ENCODE measurements at places on chromosomes 16 and 17.

DNA sequence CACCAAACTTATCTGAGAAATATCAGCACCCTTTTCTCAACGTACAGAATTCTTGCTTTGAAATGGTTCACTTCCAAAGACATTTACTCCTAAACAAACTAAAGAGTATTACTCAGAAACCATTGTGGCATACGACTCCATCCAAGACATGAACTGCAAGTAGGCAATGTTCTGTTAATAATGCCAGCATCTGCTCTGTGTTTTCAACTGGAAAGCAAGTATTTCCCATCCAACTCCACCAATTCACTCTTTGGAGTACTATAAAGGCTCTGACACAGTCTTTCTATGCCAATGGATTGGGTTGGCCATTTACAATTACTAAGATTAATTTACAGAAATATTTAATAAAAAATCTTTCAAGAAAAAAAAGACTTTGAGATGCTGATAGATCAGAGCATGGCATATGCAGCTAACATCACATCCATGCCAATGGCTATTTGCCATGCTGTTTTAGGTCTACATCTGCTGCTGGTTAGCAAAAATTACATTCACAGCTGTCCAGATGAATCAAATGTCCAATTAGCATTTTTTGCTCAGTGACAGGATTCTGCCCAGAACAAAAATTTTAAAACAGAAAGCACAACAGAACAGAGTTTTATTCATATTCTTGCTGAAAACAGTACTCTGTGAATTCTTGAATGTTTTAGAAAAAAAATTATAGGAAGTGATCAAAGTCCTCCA, 65.9 kb upstream of the HLF start:
- DNase-seq: no peak

GRCh38 chr17:44593156-44593555, 35.9 kb downstream of the FZD2 start:
- no peak for DNase-seq

DNA sequence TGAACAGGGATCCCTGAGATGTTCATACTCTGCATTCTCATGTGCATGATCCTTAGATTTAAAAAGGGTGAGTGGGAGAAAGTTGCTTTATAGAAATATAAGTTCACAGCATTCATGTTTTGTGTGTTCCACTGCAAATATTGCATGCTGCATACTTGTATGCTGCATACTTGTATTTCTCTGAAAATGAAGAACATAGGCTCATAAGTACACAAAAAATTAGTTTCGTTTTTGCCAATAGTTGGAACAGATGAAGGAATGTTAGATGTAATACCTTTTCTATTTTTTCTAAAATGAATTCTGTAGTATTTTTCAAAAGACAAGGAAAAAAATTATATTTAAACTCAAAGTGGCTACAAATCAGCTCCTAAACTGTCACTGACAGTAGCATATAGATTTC, 79.0 kb downstream of the NFAT5 start:
- DNase-seq: no peak

GRCh38 chr17:43810226-43810715, 22.7 kb downstream of the MPP3 start:
- no peak for DNase-seq

DNA sequence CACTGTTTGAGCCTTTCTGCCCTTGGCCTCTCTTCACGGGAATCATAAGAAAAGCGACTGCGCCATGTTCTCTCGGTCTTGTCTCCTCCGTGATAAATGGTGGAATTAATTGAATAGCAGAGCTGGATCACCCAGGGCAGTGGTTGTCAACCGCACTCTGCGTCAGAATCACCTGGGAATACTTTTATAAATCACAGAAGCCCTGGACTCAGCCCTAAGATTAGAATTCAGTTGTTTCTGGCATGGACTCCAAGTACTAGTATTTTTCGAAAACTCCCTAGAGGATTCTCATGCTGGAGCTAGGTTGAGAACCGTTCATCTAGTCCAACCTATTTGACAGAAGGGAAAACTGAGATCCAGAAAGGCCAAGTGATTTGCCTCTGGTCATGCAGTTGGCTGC, 64.1 kb downstream of the SPACA3 start:
- no peak for DNase-seq

- no peak for DNase-seq
These were observed 66.3 kb upstream of the MYOCD start for GRCh38 chr17:12599186-12599920.

DNA sequence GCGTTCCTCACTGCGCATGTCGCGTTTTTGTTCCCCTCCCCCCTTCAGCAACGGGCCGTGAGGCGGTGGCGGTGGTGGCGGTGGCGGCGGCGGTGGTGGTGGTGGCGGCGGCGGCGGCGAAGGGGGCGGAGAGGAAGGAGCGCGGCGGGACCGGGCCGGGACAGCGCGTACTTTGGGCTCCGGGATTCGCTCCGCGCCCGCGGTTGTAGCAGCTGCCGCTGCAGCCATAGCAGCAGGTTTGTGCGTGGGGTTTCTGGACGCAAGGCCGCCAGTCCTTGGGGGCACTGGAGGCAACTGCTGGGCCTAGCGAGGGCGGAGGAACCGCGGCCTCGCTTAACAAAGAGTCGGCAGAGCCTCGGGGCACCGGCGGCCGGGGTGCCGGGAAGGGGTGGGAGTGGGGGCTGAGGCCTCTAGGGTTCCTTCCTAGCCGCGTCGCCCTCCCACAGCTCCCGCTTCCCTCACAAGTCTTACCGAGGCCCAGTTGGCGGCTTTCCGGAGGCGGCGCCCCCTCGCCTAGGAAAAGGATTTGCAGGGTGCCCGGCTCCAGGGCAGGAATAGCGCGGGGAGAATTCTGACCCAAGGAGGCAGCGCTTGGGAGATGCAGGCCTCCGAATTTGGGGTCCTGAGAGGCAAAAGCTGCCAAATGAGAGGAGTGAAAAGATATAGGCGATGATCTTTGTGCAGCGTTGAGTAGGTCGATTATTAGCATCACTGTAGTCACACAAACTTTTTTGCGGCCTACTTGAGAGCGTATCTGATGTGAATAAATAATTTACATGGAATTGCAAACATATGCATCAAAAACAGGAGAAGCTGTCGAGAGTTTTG, at the start of gene DDX42:
Gene DDX42 (plus strand): TSS at position 30 of the 828 bp plus-strand sequence. CDS start 12,880 bp downstream, outside the sequence.
- DNase-seq: no peak

- no peak for DNase-seq
These were observed 5.1 kb upstream of the HEXIM1 start for GRCh38 chr17:45143094-45143670.

DNA sequence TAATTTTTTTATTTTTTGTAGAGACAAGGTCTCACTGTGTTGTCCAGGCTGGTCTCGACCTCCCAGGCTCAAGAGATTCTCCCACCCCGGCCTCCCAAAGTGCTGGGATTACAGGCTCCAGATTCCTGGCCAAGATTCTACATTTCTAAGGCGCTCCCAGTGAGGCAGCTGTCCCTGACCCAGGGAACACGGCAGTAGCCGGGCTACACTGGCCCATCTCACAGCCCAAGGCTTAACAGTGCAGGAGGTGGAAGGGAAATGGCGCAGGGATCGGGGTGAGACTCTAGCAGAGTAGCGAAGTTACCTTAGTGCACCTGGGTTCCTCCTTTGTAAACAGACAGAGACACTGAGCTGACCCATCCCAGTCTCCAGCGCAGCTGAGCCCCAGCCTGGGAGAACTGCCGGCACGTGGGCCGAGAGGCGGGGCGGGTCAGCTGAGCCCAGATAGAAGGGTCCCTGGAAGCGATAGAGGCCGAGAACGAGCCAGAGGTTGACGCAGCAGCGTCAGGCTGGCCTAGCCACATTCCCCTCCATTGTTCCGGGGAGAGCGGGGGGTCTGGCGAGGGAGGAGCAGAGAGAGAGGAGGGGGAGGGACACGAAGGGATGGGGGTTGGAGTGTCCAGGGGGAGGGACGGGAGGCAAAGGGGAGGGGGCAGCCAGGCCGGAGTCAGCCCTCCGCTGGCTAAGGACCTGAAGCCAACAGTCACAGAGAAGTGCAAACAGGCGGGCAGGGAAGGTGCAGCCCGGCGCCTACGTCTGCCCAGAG, 2.5 kb downstream of the CARHSP1 start:
- no peak for DNase-seq

GRCh38 chr17:37429453-37429852, 22.8 kb downstream of the TADA2A start:
- no peak for DNase-seq

DNA sequence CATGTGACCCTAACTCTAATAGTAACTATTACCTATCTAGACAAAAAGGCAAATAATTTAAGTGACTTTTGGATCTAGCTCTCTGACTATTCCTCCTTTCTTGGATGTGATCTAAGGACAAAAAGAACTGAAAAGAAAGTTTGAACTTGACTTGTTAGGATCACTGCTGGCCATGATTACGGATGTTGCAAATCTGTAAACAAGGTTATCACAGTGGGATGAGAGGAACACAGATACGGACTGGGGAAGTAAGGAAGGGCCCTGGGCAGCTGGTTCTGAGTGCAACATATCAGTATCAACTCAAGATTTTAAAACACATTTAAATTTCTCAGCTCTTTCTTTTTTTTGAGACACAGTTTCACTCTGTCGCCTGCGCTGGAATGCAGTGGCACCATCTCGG, 78.7 kb downstream of the MRM3 start:
- DNase-seq: no peak

DNA sequence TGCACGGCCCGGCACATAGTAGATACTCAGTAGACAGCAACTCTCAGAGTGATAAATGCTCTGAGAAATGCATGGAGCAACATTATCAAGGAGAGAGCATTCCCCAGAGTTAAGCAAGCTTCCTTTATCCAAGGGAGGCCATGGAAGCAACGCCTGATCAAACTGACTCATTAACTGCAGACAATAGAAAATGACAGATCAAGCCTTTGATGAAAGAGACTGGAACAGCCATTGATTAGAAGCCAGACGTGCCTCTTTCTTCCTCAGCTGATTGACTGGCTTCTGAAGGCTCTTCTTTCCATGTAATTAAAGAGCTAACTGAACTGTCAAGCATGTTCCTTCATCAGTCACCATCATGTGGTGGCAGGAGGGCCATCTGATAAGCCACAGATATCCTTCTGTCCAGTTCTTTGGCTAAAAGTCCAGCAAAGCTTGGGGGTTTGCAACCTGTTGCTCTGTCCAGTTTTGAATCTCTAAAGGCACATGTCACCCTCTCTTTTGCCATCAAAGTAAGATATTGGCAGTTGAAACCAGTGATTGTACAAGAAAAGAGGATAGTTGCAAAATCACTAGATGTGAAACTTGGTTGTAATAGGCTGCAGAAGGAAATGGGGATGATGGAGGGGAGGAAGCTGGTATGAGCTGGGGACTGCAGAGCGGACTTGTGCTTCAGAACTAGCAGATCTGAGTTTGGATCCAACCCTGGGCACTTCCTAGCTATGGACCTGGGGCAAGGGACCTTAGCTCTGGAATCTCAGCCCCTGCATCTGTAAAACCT, 188.0 kb downstream of the HAPSTR1 start:
- no peak for DNase-seq

DNA sequence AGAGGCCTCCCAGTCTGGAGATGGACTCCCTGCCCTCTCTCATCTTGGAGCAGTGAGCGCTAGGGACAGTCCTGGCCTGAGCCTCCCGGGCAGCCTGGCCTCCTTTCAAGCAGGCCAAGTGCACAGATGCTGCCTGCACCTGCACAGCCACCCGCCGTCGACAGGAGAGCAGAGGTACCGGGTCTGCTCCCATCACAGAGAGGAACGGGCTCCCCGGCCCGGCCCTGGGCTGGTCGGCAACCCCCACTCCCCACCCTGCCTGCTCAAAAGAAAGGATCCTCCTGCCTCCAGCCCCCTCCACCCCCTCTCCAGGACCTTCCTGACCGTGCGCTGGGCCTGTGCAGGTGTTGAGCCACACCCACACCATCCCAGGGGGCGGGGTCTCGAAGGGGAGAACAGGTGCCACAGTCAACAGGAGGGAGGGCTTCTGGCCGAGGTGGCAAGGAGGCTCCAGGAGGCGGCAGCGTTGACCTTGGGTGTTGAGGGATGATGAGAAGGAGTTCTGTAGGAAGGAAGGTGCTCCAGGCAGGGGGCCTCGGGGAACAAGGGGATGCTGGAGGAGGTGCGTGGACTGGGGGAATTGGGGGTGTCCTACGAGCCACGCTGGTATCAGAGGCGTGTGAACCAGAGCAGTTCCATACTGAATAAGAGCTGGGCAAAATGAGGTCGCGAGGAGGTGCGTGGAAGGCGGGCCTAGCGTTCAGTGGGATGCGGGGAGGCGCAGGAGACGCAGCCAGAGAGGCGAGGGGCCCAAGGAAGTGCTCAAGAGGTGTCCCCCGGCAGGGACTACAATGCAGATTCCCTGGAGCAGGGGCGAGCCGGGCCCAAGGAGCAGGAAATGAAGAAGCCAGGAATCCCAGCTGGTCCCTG, 967 bp upstream of the CDH15 start:
- peak; percentile 53 for DNase-seq

DNA sequence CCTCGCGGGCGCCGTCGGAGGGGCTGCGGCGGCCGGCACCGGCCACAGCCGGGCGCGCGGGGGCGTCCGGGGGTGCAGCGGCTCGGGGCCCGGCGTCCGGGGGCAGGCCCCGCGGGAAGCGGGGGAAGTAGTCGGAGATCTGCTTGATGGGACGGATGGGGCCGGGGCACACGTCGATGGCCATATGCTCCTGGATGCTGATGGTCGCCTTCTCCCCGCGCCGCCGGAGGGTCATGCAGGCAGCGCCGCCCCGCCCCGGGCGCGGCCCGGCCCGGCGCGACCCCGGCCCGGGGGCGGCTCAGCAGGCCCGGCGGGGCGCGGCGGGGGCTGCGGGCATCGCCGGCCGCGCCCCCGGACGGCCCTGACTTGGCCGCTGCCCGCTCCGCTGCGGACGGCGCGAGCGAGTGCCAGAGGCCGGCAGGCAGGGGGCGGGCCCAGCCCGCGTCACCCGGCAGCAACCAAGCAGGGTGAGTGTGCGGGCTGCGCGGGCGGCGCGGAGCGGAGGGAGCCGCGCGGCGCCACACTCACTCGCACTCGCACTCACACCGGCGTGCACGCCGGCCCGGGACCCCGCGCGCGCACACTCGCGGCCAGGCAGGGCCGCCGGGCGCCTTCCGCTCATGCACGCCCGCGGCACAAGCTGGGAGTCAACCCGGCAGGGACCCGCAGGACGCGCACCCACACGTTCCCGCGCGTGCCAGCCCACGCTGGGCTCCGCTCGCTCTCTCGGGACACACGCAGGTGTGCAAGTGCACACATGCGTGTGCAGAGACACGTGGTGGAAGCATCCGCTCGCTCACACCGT, at the start of gene DOC2B:
Gene DOC2B (minus strand): TSS at position 406 of the 805 bp plus-strand sequence. CDS start 171 bp downstream, at position 235.
- DNase-seq: no peak

DNA sequence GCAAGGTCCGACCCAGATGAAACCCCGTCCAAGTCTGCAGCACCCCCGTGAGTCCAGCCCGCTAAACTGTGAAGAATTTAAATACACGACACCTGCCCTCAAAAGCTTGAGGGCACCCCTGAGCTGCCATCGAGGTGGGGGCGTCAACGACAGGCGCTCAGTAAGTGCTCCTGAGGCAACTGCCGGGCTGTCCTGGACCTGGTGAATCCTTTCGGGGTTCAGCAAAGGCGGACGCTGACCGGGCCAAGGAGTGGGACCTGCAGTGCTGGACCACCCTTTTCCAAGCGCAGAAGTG, 512 bp upstream of the ENDOV start:
- DNase-seq: peak; percentile 10

DNA sequence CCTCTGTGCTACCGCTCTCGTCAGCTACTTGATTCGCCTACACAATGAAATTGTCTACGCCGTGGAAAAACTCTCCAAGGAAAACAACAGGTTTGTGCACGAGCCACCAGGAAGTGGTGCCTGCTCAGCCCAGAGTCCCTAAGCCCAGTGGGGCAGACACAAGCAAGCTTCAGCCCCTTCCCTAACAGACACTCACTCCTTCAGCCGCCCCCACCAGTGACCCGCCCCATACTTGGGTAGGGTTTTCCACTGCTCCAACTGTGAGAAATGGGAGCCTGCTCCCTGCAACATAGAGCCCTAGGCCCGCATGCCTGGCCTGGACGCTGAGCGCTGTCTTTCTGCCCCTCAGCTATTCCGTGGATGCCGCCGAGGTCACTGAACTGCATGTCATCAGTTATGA, 28.6 kb upstream of the ENDOV start:
- no peak for DNase-seq
